Stimulated activated CD4-positive, alpha-beta T cell treated with anti-CD3 and anti-CD28 coated beads, Interleukin-1b, Interleukin-23, amount 100 ng/mL, for 1 hour (primary cell): ENCODE measurements at places on chromosomes 5 and 9.

DNA sequence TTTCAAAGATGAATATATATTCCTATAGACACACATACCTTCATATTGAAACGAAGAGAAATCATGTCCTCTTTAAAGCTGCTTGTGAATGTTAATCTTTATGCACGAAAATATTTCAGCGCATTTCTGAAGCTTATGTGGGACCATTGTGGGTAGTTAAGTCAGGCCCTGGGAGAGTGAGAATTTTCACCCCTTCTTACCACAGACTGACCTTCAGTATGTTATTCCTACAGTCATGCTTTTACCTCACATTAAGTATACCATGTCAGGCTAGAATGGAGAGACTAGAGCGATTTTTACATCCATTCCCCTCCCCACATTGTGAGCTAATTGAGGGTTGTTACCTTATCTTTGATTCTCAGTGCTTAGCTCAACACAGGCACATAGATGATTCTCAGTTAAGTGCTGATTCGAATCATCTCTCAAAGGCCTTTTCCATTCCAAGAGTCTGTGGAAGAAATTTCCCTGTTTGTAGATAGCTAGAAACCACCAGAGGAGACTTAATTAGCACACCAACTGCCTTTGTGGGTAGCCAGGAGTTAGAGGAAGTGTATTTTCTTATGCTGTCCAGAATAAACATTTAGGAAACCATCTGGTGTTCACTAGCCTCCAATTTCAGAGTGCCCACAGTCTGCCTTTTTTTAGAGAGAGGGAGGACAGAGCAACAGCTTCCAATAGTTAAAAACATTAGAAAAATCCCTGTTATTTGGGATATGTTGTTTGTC, 110.5 kb downstream of the MEGF10 start:
- no peak for DNase-seq

DNA sequence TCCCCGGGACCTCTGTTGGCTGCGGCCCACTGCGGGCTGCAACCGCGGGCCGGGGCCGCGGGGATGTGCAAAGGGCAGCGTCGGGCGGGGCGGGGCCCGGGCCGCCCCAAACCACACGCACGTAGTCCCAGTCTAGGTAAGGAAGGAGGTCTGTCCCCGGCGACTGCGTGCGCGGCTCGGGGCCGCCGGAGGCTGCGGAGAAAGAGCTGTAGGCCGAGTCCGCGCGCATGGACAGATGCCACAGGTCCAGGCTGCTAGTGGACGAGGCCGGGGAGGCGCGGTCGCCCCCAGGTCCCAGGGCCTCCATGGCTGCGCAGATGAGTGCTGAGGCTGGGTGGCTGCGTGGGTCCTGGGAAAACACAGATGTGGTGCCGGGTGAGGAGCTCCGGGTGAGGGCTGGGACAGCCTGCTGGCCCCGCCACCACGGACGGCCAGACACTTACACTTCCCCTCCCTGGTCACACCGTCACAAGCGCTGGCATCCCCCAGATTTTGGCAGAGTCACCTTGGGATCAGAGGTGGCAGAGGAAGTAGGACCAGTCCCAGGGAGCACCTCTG, 4.5 kb downstream of the SHROOM1 start:
- no peak for DNase-seq

GRCh38 chr5:57539281-57539701, 56.7 kb upstream of the ACTBL2 start:
- no peak for DNase-seq

- no peak for DNase-seq
Measured at GRCh38 chr5:8770431-8770830, 775.4 kb downstream of the SEMA5A start.

DNA sequence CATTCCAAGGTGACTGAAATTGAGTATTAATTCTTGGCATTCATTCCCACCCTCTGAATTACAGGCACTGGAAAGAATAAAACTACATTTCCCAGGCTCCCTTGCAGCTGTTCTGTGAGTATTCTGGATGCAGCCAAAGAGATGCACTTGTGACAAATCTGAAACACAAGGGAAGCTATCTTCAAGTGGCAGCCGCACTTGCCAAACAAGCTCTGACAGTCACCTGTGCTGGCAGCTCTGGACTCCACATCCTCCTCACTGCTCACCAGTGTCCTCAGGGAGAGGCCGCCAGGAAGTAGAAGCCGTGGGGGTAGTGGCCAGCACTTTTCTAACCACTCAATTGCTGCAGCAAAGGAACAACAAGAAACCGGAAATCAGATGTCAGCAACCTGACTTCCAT, 275.0 kb downstream of the NR2F1-AS1 start:
- no peak for DNase-seq

DNA sequence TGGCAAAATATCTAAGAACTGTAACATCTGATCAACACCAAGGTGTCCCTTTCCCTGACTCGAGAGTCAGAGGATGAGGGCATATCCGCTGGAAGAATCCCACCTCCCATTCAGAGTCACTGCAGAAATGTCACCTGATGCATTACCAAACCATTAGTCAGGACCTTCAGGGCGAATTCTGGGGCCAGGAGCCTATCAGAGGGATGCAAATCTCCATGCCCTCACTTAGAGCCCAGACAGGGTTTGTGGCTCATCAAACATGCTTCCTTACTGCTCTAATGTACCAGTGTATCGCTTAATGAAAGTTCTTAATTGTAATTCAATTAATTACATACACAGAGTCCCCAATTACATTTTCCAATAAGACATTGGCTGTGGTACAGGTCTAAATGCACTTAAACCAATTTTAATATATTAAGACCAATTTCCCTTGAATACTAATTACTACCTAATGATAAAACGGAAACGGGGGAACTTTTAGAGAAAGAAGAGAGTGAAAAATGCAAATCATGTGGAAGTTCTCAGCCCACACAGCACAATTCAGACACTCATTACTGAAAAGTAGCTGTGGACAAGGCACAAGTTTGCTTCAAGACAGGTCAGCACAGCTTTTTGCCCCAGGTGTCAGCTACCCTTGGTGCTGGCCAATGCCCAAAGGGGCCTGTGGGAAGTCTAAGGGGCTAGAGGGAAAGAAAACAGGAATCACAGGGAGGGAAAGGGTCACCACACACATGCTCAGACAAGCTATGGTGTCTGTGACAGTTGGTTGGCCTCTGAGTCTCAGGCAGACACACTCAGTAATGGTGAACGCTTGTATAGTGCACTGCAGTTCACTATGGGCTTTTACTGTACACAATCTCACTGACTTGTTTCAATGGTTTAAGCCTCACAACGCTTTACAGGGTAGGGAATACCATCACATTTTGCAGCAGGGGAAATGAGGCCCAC, 211.6 kb downstream of the MAPKAP1 start:
- no peak for DNase-seq

GRCh38 chr5:16411741-16412455, 53.7 kb downstream of the ZNF622 start:
- DNase-seq = no peak

- no peak for DNase-seq
Measured at GRCh38 chr9:76677481-76678055, 86.7 kb upstream of the PCA3 start.

- DNase-seq = no peak
Measured at GRCh38 chr9:33117796-33118195, 41.3 kb upstream of the SMU1 start.
